EH (cell line): ENCODE measurements at places on chromosomes 7 and 10.
A peak's percentile ranks its signal among the peaks of the same experiment; 100 is the strongest.

DNA sequence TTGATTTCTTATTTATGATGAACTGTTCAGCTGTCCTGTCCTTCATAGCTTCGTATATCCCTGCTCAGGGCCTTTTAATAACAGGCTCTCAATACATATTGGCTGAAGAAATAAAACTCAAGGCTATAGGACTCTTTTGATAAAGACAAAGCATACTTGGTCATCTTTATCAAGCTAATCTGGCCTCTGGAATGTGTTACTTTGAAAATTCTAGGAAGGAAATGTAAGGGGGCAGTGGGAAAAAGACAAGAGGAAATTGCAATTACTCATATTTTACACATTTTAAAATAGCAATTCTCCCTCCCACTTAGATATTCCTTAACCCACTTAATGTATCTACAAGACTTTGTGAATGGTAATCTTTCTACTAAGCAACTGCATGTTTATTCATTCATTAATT lies 94.3 kb downstream of the OSBPL3 start:
- DNase-seq, result peak; percentile 40

DNA sequence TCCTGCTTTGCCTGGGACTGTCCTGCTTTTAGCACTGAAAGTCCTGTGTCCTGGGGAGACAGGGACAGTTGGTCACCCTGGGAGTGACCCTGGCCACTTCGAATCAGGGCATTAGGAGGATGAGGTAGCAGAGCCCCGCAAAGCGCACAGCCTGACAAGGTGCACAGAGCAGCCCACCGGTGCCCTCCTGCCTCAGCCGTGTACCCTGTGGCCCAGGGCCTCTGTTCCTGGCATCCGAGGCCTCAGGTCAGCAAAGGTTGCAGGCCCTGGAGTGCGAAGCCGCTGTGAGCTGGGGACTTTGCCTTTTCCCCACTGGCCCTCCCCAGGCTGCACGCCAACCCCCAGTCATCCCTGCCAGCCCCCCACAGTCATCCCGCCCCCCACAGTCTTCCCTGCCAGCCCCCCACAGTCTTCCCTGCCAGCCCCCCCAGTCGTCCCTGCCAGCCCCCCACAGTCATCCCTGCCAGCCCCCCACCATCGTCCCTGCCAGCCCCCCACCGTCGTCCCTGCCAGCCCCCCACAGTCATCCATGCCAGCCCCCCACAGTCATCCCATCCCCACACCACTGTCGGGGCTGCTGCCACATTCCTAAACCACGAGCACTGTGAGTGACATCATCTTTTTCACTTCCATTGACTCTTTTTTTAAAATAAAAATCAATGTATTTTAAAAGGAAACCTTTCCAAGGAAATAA lies 91.8 kb downstream of the RGS10 start:
- DNase-seq, result peak; percentile 40

GRCh38 chr7:88321694-88322093 lies 15.0 kb upstream of the STEAP4 start:
- no peak for DNase-seq

DNA sequence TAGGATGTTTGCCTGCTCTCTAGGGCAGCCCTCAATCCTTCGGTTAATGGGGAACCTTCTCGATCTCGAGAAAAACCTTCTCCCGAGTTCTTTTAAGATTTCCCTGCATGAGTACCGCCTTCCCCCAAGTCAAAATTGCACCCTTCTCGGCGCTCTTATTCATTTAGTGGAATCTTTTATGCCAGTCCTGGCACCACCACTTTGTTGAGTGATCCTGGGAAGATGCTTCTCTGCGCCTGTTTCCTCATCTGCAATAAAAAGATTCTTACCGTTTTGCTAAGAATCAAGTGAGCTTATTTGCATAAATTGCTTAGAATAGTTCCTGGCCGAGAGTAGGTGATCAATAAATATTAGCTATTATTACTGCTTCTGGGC lies 697 bp downstream of the ARPC1A start:
- peak; percentile 7 for DNase-seq

- no peak for DNase-seq
These were observed 19.5 kb downstream of the GOT1 start for GRCh38 chr10:99410876-99411275.
